Activated gamma-delta T cell treated with anti-CD3 and anti-CD28 coated beads, Interleukin-2, amount 50 U/mL, for 16 hours (primary cell): ENCODE measurements at places on chromosomes 3 and 15.
A peak's percentile ranks its signal among the peaks of the same experiment; 100 is the strongest.

DNA sequence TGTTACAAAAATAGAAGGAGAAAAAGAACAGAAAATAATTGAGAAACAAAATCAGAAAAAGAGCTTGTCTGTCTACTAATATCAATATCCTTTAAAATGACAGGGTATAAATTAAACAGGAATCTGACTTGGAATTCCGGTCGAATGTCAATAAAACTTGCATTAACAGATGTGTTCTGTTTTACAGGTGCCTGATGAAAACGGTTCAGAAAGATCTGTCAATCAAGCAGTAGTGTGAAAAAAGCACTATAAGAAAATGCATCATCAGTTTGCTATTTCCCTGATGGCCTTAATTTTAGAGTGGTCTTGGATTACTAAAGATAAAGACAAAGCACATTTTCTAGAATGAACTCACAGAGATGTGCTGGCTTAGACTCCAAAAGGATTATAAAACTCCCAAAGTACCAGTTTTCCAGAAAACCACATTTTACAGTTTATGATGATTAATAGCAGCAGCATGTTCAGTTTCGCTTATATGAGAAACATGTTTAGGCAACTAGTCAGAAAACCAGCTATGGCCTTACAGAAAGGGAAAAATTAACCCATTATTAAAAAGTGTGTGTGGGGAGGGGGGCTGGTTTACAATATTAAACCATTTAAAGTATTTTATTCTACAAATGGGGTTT is 8.2 kb upstream of the C3orf38 start:
- DNase-seq = no peak

- DNase-seq = no peak
Observed at GRCh38 chr3:22907161-22907780, 295.9 kb upstream of the UBE2E2 start.

- no peak for DNase-seq
Observed at GRCh38 chr3:183331498-183331897, 78.4 kb downstream of the B3GNT5 start.

GRCh38 chr3:183385698-183386613 is 42.5 kb downstream of the MCF2L2 start:
- DNase-seq = peak; percentile 27

DNA sequence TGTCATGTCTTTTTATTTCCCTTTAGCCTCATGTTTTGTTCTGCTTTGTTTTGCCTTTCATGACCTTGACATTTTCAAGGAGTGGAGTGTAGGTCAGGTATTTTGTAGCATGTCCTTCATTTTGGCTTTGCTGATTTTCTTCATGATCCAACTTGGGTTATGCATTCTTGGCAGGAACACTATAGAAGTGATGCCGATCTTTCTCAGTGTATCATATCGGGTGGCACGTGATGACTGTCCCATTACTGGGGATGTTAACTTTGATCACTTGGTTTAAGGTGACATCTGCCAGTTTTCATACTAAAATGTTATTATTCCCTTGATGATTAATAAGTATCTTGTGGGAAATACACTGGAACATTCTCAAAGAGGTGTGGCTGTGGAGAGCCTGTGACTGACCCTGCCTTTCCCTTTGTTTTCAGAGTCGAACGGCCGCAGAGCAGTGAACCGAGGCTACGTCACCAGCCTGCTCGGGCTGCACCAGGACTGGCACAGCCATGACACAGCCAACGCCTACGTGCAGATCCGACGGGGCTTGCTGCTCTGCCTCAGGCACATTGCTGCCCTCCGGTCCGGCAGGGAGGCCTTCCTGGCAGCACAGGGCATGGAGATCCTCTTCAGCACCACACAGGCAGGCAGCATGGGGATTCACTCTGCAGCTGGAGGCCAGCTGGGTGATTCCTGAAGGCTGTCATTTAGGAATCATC is 167.7 kb downstream of the AGBL1 start:
- no peak for DNase-seq

DNA sequence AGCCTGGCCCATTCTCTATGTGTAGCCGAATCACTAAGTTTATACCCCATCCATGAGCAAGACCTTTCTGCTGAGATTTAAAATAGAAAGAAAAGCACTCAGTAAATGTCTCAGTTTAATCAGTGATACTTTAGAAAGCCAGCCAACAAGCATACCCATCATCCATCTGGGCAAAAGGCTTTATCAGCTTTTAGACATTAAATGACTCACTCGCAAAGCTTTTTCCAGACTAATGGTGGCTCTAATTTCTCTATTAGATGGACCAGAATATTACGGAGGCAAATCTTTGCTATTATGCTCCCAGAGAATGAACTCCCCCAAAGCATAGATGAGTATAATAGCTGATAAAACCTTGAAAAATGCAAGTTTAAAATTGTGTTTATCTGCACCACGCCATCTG is 727.8 kb downstream of the GBE1 start:
- no peak for DNase-seq

- DNase-seq = no peak
Observed at GRCh38 chr3:46186471-46187340, 21.4 kb downstream of the CCR1 start.

DNA sequence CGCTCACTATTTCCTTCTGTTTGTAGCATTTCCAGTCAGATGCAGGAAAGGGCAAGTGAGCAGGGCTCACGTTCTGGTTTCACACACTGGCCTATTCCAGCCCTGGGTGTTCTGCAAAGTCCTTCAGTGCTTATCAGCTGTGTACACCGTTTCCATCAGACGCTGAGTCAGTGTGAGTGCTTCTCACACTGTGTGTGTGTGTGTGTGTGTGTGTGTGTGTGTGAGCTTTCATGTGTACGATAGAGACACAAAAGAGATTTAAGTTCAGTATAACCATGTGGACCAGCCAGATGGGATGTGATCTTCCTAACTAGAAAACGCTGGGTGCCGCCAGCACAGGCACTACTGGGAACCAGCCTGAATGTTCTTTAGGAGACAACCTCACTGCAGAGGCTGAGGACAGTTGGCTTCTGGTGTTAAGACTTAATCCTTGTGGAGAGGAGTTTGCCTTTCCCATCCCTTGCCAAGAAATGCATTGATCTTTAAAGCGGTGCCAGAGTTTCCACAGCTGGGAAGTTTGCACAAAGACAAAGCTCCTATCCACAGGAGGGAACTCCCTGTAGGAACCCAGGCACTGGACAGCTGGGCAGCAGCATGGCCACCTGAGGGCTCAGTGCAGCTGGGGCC is 3.9 kb upstream of the CHSY1 start:
- no peak for DNase-seq

DNA sequence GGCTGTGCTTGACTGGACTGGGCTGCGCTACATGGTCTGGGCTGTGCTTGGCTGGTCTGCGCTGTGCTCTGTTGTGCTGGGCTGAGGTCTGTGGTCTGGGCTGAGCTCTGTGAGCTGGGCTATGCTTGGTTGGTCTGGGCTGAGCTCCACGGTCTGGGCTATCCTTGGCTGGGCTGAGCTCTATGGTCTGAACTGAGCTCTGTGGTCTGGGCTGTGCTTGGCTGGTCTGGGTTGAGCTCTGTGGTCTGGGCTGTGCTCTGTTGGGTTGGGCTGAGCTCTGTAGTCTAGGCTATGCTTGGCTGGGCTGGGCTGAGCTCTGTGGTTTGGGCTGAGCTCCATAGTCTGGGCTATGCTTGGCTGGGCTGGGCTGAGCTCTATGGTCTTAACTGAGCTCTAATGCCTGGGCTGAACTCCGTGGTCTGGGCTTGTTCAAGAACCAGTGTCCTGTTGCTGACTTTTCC is 92.0 kb downstream of the PLXNA1 start:
- DNase-seq = no peak

- no peak for DNase-seq
Observed at GRCh38 chr3:192188218-192188835, 539.0 kb downstream of the FGF12 start.

DNA sequence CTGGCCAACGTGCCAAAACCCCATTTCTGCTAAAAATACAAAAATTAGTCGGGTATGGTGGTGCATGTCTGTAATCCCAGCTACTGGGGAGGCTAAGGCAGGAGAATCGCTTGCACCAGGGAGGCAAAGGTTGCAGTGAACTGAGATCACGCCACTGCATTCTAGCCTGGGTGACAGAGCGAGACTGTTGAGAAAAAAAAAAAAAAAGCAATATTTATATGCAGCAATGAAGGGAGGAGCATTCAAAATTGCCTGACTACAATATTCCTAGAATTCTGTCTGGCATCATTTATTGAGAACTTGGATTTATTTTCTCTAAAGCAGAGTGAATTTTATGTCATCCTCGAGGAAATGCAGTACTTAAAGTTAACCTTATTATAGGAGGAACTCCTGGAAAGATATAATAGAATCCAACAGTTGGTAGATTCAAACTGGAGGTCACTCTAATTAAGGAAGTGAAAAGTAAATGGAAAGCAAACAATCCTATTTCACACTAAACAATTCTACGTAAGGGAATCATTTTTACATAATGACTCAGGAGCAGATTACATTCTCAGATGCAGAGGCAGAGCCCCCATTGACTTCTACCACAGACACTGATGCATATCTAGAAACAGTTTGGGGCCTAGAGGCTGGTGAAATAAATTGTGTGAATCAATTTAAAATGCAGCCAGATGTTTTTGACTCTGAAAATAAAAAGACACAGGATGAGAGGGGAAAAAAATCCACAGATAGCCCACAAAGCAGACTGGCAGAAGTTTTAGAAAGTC is 82.1 kb upstream of the FHIT start:
- DNase-seq = no peak

DNA sequence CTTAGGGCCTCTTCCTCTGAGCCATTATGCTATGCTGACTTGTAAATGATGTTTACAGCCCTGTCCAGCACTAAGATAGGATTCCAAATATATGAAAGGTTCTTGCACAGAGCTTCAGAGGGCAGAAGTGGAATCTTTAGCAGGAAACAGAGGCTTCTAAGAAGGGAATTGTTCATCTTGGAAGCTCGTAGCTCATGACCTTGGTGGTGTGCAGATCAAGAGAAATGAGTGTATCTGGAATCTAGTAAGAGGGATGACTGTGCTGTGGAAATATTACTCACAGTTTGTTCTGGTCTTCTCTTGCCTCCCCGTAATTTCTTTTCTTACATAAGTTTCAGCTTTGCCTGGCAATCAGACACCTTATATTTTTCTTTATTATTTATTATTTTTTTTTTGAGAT is 175.8 kb downstream of the SPATA16 start:
- no peak for DNase-seq

- no peak for DNase-seq
Observed at GRCh38 chr15:88949734-88950400, 36.7 kb upstream of the MFGE8 start.

- DNase-seq = no peak
Observed at GRCh38 chr3:193270451-193270850, 29.4 kb downstream of the PLAAT1 start.
